ENCODE measurements at places on chromosomes 6 and 20.

- DNase-seq, result no peak
Observed at GRCh38 chr6:487956-488355, 96.4 kb downstream of the IRF4 start.

DNA sequence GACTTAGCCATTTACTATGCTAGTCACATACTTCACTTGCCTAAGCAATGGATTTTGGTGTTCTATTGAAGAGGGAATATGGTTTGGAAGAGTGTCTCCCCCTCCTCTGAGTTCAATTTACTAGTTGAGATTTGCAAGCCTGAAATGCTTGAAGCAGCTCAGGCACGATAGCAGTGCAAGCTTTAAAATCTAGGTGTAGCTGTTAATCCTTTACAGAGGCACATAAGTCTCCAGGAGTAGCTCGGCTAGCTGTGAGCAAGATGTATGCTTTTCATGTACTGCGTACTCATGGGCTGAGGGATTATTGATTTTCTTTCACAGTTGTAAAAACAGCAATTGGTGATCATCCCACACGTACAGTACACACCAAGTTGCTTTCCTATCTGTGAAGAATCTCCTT, 726 bp downstream of the FLRT3 start:
- no peak for DNase-seq

DNA sequence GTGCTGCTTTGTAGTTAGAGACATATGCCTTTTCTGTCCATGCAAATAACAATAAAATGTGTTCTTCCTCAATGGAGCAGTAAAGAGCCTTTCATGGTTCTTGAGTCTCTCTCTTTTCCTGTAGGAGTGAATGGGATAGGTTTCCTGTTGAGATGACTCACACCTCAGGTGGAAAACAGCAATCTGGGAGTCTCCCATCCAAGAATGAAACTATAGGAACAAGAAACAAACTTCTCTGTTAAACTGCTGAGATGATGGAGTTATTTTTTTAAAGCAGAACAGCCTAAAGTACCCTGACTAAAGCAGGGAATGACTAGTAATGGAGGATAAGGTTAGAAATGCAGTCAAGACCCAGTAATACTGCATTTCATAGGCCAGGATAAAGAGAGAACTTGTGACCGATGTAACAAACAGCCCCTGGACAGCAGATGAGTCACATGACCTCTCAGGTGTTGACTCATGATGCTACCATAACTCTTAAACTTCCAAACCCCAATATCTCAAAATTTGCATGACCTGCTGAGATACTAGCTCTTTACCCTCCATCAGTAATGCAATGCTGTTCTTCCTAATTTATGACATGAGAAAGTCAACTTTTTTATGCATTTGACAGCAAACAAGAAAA, 548.9 kb downstream of the CBLN4 start:
- no peak for DNase-seq

GRCh38 chr6:44381739-44382138, 5.8 kb upstream of the CDC5L start:
- no peak for DNase-seq

GRCh38 chr20:34069341-34070078, 42.5 kb downstream of the EIF2S2 start:
- DNase-seq, result peak; percentile 56

GRCh38 chr20:18767676-18768075, 45.9 kb upstream of the SCP2D1 start:
- DNase-seq, result no peak

- DNase-seq, result no peak
Observed at GRCh38 chr20:33922224-33922623, 71.5 kb upstream of the RALY start.

DNA sequence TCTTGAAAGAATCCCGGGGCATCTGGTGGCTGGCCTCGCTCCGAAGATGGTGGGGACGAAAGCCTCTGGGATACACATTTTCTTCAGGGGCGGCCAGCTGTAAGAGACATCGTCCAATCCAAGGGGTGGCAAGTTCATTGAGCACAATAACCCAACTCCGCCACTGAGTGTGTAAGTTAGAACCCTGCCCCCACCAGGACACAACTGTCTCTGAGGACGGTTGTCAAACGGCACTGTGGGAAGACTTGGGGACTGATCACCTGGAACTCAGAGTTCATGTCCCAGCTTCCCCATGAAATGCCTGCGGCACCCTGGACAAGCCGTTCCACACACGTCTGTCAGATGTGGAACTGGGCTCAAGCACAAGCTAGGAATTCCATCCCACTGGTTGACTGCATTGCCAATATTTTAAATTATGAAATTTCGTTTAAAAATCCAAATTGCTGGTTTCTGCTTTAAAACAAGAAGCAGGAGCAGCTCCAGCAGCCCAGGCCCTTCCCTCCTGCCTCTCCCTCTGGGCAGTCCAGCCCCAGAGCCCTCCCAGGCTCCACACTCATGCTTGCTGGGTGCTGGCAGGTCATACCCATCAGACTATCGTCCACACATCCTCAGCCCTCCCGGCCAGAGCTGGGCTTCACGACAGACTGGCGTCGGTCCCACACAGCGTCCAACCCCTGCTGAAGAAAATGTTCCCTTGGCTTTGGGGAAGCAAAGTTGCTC, 80.9 kb upstream of the AFDN start:
- DNase-seq, result no peak

GRCh38 chr6:107811591-107812218, 12.4 kb downstream of the SCML4 start:
- no peak for DNase-seq

DNA sequence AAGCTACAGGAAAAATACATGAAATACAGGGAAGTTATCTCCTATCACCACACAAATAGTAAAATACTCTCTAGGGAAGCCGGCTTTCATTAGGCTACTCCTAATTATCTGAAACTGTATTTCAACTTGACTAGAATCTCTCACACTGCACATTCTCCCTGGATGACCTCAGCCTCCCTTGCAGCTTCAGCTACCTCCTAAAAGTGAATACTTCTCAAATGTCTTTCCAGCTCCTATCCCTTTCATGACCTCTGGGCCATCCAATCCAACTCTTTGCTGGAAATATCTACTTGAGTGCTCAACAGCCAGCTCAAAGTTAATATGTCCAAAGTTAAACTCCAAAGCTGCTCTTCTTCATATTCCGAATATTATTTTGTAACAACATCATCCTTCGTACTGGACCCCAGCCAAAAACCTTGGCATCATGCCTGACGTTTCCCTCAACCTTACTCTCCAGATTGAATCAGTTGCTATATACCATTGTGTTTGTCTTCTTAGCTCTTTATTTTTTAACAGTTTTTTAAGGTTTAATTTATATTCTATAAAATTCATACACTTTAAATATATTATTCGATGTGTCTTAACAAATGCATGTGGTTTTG, 29.4 kb upstream of the KIF6 start:
- DNase-seq, result no peak

DNA sequence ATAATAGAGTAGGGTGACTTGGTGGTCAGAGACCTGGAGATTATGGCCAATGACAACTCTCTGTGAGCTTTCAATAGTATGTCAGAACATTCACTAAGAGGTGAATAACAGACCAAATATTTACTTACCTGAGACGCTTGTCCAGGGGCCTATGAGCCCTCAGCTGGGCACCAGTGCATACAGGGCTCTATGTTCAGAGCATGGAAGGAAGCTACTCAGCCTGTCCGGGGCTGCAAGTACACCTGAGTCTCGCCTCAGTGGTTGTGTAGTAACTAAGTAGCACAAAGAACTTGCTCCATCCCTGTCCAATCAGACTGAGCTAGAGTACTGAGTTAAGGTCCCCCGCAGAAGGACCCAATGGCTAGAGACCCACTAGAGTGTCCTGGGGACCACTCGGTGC, 11.6 kb upstream of the SCGN start:
- DNase-seq, result no peak

DNA sequence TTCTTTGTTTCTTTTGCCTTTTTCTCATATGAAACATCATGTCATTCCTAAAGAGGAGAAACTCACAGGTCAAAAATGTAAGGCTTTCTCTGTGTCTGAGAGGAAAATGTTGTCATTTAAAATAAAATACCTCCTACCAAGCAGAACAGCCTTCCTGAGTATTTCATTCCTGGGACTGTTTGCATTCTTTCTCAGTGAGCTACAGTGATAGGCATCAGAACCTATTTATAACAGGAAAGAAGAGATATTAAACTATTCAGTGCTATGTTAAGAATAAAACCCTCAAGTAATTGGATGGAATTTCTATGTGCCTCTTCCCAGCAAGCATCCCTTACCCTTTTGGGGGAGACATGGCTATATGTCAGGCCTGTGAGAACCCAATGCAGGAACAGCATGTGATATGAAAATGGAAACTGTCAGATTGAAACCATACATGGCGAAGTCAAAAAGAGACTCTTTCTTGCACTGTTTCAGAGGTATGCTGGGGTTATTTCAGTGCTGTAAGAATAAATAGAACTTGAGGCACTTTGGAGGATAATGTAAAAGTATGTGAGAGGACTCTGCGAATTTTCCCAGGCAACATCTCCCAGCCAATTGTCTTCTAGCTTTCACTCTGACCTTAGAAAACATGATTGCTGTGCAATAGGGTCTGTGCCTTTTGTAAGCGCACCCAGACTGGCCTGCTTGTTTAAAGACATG, 133.8 kb upstream of the CCN2 start:
- no peak for DNase-seq

DNA sequence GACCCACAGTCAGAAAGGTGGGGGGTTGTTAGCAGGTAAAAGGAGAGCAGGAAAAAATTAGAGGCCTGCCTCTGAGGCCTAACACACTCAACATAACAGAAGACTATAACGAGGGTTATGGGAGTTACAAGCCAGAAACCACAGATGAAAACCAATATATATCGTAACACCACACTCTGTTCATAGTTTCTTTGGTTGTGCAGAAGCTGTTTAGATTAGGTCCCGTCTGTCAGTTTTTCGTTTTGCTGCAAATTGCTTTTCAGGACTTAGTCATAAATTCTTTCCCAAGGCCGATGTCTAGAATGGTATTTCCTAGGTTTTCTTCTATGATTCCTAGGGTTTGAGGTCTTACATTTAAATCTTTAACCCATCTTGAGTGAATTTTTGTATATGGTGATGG, 3.7 kb upstream of the MAP3K5 start:
- no peak for DNase-seq

DNA sequence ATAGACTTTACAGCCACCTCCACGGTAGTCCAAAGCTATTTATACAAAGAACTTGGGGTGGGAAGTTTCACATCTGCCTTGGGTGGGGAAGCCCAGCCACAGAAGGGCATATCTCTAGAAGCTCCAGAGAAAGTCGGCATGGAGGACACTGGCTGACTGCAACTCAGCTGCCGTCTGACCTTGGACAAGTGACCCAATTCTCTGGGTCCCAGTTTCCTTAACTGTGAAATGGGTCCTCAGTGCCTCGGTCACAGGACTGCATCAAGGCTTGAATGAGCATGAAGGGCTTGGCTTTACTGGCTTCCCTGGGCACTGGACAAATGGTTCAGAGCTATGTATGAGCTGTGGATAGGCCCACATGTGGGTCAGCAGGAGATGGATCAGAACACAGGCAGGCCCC, 58.6 kb downstream of the NOL4L start:
- DNase-seq, result no peak

GRCh38 chr20:23186808-23187207, 100.7 kb upstream of the CD93 start:
- no peak for DNase-seq

- DNase-seq, result no peak
Observed at GRCh38 chr6:118718297-118718696, 66.9 kb upstream of the CEP85L start.

DNA sequence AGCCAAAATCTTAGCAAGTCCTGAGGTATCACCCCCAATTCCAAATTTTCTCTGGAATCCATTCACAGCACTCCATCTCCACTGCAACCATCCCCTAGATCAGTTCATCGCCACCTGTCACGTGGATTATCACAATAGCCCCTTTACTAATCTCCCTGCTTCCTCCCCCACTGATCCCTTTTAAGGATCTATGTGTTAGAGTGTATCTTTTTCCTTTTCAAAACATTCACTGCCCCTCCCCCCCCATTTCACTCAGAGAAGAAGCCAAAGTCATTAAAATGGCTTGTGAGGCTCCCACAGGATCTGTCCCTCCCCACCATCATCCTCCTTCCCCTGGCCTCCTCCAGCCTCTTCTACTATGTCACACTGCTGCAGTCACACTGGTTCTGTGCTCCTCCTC, 18.4 kb upstream of the SPAG4 start:
- DNase-seq, result no peak

DNA sequence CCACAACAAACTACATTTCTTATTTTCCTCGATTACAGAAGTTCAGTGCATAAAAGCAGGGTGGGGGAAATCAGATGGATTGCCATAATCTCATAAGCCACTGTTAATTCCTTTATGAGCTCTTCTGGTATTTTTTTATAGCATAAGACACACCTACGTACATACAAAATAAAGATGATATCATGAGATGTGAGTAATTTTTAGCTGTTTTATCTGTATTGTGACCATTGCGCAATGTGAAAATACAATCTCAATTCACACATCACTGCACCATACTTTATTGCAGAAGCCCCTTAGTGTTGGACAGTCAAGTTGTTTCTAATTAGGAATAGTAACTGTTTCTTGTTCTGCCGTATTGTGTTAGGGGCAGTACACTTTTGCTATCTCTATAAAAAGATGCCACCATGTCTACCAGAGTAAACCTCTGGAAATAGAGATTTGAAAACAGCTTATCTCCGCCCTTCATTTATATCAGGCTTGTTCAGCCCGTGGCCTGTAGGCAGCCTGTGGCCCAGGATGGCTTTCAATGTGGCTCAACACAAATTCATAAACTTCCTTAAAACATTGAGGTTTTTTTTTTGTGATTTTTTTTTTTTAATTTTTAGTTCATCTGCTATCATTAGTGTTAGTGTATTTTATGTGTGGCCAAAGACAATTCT, 90.4 kb downstream of the FARS2 start:
- DNase-seq, result no peak

DNA sequence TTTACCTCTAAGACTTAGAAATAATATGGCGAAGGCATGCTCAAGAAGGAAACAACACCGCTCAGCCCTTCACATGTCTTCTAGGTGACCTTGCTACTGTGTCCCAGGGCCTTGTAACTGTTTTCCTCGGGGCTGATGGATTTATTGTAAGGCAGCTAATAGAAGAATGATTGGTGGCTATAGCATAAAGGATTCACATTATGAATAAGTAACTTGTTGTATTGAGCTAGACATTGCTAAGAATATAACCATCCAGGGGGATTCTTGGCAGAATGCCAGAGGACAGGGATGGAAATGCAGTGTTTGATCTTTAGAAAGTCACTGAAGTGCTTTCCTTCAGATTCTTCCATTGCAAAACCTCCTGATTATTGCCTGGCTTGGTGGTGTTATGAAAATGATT, 54.9 kb downstream of the PLEKHG1 start:
- no peak for DNase-seq

- DNase-seq, result no peak
Observed at GRCh38 chr6:112594886-112595594, 247.9 kb downstream of the RFPL4B start.

GRCh38 chr20:60237981-60238380, 279.8 kb downstream of the CDH26 start:
- DNase-seq, result no peak

DNA sequence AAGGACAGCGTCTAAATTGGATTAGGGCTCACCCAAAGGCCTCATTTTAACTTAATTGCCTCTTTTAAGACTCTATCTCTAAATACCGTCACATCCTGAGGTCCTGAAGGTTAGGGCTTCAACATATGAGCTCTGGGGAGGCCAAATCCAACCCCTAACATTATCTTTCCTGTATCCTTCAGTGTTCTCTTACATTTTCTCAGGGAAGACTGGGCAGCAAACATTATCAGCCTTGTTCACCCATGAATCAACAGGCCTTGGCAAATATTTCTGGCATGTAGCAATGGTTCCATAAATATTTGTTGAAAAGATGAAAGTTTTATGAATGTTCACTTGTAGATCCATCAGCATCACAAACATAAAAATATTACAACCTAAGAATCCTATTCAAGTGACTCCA, 24.6 kb upstream of the FOXF2 start:
- DNase-seq, result no peak

GRCh38 chr20:61311656-61312387, 59.8 kb downstream of the CDH4 start:
- DNase-seq, result no peak

Measured in activated CD8-positive, alpha-beta memory T cell treated with anti-CD3 and anti-CD28 coated beads, Interleukin-2, amount 50 U/mL, for 4 hours (primary cell).